ENCODE measurements at places on chromosomes 1 and 21. TPM values are rescaled to one million over a fixed set of nuclear protein-coding genes. Genes with fewer than 3 reads are reported as not detected.

DNA sequence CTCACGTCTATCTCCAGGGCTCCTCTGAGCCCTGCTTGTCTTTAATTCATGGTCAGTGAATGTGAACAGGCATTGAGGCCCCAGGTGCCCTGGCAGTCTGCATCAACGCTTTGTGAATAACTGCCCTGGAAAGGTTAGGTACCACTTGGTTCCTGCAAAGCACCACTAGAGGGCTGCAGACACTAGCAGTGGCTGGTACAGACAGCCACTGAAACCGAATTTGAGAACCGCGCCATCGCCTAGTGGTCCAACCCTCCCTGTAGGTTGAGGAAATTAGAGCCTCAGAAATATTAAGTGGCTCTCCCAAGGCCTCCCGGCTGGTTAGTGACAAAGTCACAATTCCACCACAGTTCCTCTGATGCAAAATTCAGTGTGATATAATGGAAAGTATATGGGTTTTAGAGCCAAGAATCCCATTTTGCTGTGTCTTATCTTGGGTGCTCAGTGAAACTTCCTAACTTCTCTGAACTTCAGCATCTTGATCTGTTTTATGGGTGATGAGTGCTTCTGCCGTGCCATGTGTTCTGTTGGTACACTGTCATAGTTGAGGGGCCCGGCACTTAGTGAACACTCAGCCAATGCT lies 46.2 kb upstream of the BCL9 start:
- H3K4me1 ChIP-seq, result no peaks in the 10 kb centered on the region
- no peaks in the 10 kb centered on the region for H3K27me3 ChIP-seq
- no peak overlapping the region for H3K4me3 ChIP-seq
- H3K36me3 ChIP-seq, result no peaks in the 10 kb centered on the region
- peak; percentile 68 for DNase-seq

HRNR gene
- not detected for total RNA-seq

GRCh38 chr1:147879911-147880310 lies 22.7 kb upstream of the GJA8 start:
- no peak overlapping the region for H3K27ac ChIP-seq
- H3K4me3 ChIP-seq, result no peak overlapping the region
- no peaks in the 10 kb centered on the region for H3K4me1 ChIP-seq
- no peaks in the 10 kb centered on the region for H3K36me3 ChIP-seq
- H3K27me3 ChIP-seq, result no peaks in the 10 kb centered on the region

DNA sequence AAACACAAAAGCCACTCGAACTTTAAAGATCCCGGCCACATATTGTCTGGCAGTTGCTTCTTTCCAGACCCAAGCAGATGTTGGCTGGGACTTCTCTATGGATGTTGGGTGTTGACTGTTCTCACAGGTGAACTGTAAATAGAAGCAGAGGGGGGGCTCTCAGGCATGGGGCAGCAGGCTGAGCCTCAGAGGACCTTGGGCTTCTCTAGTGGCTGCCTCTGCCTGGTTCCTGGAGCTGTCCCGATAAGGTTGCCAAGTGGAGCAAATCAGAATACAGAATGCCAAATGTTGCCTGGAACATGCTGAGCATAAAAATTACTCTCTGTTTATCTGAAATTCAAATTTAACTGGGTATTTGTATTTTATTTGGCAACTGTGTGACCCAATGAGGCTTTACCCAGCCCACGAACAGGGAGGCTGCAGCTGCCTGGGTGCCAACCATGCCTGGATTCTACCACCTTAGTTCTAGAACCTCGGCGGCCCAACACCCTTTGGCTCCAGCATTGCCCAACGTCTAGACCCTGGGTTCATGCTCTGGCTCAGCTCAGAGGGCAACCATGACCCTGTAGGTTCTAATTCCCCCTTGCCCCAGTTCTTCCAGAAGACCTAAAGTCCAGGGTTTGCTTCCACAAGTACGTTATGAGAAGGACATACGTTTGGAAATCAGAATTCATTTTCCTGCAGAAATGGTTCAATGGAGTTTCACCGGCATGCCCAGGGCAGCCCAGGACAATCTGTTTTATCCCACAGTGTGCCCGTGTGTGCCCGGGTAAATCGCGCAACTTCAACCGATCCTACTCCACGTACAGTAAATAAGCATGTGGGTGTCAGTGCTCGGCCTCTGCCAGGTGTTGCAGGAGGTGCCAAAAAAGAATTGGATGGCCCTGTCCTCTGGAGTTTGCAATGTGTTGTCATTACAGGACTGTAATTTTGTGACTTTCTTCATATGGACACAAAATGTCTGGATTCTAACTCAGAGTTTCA lies 5.4 kb upstream of the SLC45A1 start:
- H3K27ac ChIP-seq, result no peak overlapping the region
- no peak overlapping the region for H3K4me3 ChIP-seq
- no peak for DNase-seq
- H3K4me1 ChIP-seq, result peaks cover 13% of the 10 kb centered on the region

- no peak for DNase-seq
- no peaks in the 10 kb centered on the region for H3K4me1 ChIP-seq
- no peaks in the 10 kb centered on the region for H3K36me3 ChIP-seq
- H3K27me3 ChIP-seq, result no peaks in the 10 kb centered on the region
These were observed 11.1 kb downstream of the LEMD1 start for GRCh38 chr1:205410581-205411298.

DNA sequence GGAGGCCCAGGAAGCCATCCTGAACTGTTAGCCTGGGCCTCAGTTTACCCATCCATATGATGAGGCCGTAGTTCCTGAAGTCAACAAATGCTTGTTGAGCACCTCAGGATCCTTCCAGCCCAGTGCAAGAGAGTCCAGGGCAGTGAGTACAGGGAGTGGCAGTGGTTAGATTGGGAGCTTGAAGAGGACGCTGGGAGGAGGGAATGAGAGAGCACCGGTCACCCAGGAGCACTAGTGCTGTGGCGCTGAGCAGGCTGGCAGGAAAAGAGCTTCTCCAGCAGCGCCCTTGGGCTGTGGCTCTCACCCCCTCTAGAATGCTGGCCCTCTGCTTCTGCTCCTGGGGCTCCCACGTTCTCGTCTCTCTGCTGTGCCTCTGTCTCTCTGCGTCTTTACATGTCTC lies 10.2 kb upstream of the SSBP3 start:
- no peaks in the 10 kb centered on the region for H3K4me1 ChIP-seq
- no peaks in the 10 kb centered on the region for H3K36me3 ChIP-seq
- H3K4me3 ChIP-seq, result no peak overlapping the region

- H3K4me1 ChIP-seq, result no peaks in the 10 kb centered on the region
- no peak overlapping the region for H3K27ac ChIP-seq
- H3K36me3 ChIP-seq, result no peaks in the 10 kb centered on the region
- no peak overlapping the region for H3K4me3 ChIP-seq
- no peaks in the 10 kb centered on the region for H3K27me3 ChIP-seq
These were observed 15.3 kb upstream of the LDLRAP1 start for GRCh38 chr1:25527946-25528595.

KCNN3 gene
- not detected for total RNA-seq

DNA sequence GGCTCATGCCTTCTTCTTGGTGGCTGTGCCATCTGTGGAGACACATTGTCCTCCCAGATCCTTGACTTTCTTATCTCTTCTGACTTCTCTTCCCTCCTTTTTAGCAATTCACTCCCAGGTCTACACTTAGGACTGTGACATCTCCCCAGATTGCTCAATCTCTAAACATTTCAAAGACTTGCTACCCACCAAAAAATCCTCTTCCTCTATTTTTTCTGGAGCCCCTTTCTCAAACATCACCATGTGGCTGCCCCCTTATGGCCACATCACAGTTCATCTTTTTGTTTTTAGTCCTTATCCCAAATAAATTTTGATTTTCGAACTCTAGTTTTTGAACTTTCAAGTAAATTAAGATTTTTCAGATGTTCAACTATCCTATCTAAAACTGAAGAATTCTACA lies 148.6 kb upstream of the HOOK1 start:
- no peak overlapping the region for H3K4me3 ChIP-seq
- H3K27me3 ChIP-seq, result no peaks in the 10 kb centered on the region
- H3K4me1 ChIP-seq, result peaks cover 3% of the 10 kb centered on the region
- no peaks in the 10 kb centered on the region for H3K36me3 ChIP-seq

TENT5C gene
- 19.8 TPM for total RNA-seq

DNA sequence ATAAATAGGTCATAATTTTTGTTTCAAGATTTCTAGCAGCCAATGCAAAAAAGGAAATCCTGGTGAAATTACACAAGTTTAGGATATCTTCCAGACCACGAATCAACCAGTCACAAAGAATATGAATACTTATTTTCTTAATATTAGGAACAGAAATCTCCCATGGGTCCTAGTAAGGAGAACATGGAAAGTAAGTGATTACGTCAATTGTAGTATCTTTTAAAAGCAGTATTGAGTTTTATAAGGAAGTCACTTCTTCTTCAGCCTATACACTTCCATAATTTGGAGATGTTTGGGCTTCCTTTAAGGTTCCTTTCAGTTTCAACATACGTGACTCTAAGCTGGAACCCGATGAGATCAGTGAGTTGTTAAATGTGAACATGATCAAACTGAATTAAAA lies 534.5 kb downstream of the USP25 start:
- no peak overlapping the region for H3K4me3 ChIP-seq
- no peaks in the 10 kb centered on the region for H3K27me3 ChIP-seq
- no peaks in the 10 kb centered on the region for H3K4me1 ChIP-seq
- DNase-seq, result no peak

DNA sequence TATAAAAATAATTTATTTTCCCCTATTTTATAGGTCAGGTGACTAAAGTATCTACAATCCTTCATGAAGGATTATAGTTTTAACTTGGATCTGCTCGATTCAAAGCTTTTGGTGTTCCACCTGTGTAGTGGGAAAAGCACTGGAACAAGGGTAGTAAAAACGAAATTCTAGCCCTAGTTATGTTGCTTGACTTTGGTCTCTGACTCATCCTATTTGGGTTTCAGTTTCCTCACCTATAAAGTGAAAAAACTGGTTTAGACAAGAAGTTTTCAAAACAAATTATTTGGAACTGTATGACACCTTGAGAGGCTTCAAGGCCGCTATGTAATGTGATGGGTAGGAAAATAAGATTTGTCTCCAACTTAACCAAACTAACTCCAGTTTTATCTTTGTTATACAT lies 505.2 kb upstream of the ZRANB2 start:
- no peak overlapping the region for H3K27ac ChIP-seq
- H3K36me3 ChIP-seq, result no peaks in the 10 kb centered on the region
- DNase-seq, result no peak
- no peak overlapping the region for H3K4me3 ChIP-seq
- no peaks in the 10 kb centered on the region for H3K27me3 ChIP-seq

DNA sequence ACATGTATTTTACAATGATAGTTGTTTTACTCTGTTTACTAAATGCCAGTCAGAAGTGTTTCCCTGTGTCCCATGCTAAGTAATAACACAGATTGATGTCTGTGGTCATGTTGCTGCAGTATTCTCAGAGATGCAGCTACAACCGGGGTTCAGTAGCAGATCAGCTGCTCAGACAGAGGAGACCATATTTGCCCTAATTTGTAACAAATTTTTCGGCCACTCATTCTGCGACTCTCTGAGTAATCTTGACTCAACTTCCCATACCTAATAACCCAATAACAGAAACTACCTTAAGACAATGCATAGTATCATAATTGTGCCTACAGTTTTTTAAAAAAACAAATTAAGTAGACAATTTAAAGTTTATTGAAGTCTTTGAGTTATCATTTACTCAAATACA lies 32.6 kb downstream of the NIBAN1 start:
- H3K36me3 ChIP-seq, result no peaks in the 10 kb centered on the region
- H3K4me1 ChIP-seq, result no peaks in the 10 kb centered on the region
- H3K27me3 ChIP-seq, result no peaks in the 10 kb centered on the region
- H3K27ac ChIP-seq, result no peak overlapping the region
